A549 treated with ZK216348 at 1 μM for 4 hours (cell line): ENCODE measurements at places on chromosomes 1 and 21. TPM values are rescaled to one million over a fixed set of nuclear protein-coding genes. Genes with fewer than 3 reads are reported as not detected.

The ZNF683 gene
- total RNA-seq, result not detected in 5 replicates

The KISS1 gene
- 0.48 to 0.56 TPM in 2 of 5 replicates, not detected in the others for total RNA-seq

The VWA5B1 gene
- not detected in 5 replicates for total RNA-seq

The RBBP4 gene
- total RNA-seq, result 64.9 to 87.5 TPM (median 75.0 TPM) in 5 replicates
